ENCODE measurements at places on chromosomes 4 and X. TPM values are rescaled to one million over a fixed set of nuclear protein-coding genes. Genes with fewer than 3 reads are reported as not detected.

SH3RF1 gene
- total RNA-seq = 56.3 TPM

GNL3L gene
- total RNA-seq = 43.7 TPM

DNA sequence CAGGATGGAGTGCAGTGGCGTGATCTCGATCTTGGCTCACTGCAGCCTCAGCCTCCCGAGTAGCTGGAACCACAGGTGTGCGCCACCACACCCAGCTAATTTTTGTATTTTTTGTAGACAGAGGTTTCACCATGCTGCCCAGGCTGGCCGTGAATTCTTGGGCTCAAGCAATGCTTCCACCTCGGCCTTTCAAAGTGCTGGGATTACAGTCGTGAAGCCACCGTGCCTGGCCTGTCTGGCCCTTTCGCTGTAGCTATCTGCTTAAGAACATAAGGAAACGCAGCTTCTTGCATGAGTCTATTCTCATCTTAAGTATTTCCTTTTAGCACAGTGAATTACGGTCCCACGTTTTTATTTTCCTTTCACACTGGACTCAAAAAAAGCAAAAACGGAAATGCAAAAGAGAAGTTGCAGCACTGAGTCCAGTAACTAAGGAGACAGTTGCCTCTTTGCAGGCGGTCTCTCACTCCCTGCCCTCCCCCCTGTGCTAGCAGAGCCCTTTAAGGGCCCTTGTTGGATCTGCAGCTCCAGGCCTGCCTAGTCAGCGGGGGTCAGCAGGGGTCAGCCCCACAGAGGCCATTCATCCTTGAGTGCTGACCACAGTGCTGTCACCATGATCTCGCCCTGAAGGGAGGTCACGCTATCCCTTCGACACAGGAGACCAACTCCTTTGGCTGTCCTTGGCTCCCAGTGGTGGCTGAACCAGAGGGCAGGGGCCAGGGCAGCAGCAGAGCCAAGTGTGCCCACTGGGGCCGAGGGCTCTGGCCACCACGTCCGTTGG lies 21.8 kb upstream of the TBC1D14 start:
- no peak for DNase-seq

BEX5 gene
- total RNA-seq = not detected

DNA sequence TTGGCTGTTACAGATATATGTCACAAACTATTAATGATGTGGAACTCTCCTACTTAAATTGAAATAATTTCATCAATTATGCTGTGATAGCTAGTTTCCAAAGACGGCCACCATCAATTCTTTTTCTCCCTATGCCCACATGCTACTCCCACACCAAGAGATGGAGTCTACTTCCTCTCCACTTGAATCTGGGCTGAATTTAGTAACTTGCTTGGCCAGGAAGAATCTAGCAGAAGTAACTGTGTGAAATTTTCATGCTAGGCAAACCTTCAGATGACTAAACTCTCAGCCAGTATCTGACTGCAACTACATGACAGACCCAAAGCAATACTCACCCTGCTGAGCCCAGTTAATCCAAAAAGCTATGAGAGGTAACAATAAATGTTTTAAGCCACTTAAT lies 3.2 kb downstream of the SEPSECS start:
- no peak for DNase-seq

DNA sequence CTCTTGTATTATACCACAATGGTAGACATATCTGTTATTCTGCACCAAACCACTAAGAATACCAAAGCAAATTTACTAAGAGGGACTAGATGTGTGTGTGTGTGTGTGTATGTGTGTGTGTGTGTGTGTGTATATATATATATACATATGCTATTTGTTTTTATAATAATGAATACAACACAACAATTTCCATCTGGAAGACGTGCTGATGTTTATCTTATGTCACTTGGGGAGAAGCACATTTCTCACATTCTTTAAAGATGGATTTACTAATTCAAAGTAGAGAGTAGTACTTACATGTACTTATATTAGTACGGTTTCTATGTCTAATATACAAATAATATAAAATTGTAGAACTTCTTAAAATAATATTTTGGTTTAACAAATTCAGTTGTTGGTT lies 52.0 kb downstream of the EDNRA start:
- DNase-seq = no peak

LIMCH1 gene
- total RNA-seq = 17.1 TPM

GRCh38 chr4:8368061-8368481 lies 72.5 kb downstream of the ACOX3 start:
- no peak for DNase-seq

DNA sequence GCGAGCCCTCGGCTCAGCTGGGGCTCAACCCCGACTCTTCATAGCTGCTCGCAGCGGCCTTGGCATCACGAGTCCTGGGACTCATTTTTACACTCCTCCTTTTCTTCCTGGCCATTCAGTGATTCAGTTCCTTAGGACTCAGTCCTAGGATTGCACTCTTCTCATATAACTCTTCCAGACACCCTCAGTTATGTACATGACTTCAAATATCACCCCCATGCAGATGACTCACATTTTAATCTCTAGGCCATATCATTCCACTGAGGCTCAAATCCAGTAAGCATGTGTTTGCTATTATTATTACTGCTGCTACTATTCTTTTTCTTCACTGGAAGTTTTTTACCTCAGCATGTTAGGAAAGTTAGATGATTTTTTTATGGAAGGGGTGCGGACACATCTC lies 14.4 kb downstream of the ITGB1BP2 start:
- peak; percentile 54 for DNase-seq

DNA sequence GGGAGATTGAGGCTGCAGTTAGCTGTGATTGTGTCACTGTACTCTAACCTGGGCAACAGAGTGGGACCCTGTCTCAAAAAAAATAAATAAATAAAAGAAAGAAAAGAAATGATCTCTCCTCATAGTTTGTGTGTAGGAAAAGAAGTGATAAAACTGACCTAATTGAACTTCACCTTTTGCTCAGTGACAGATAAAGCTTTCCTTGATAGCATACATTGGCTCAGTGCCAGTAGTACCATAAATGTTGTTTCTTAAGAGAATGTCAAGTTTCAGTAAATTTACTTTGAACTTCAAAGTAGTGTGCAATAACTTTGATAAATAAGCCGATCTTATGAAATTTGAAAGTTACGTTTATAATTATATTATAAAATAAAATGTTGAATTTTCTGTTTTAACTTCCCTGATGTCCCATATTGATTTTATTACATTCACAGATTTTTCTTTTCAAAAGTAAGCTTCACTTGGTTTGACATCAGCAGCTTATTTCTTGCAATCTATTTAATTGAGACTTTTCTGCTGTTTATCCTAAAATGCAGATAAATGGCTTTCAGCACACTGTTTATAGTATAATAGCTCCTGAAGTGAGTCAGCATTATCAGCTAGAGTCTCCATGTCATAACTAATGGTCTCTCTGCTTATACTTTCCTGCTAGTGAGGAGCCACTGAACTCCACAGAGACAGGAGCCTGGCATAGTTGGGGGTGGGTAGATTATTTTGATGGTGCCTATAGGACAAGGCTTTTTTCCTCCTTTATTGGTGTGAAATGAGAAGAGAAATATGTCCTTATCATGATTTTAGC lies 330.1 kb downstream of the BMPR1B start:
- DNase-seq = no peak

DNA sequence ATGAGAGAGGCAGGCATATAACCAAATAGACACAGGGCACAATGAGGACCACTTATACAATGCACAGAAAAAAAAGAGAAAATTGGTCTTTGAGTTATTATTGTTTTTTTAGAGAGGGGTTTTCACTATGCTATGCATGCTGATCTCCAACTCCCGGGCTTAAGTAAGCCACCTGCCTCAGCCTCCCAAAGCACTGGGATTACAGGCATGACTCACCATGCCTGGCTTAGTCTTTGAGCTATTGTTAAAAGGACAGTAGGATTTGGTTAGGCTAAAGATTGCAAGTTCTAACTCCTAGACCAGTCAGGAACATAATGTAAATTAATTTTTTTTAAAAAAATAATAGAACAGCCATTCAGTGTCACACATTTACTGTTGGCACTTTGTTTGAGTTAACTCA lies 340.1 kb downstream of the GPAT3 start:
- DNase-seq = no peak

- DNase-seq = peak; percentile 13
Measured at GRCh38 chr4:46270986-46271596, 118.8 kb downstream of the GABRA2 start.

CT55 gene
- not detected for total RNA-seq

DNA sequence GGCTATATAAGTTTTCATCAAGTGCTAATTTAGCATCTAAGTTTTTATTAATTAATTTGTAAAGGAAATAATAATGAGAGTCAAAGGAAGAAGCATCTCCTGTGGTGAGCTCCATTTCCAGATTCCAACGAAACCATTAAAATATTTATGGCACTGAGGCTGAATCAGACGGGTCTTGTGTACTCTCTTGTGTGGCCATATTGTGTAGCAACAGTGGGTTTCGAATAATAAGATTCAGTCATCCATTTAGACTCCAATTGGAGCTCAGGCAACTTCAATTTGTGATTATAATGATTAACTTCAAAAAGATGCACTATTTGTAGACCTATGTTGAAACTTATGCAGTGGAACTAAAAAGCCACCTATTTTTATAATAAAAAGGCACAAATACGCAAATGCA lies 82.4 kb downstream of the SNCA start:
- DNase-seq = no peak

GRCh38 chr4:20624793-20625374 lies 75.4 kb upstream of the PACRGL start:
- no peak for DNase-seq

SLC6A14 gene
- not detected for total RNA-seq

DNA sequence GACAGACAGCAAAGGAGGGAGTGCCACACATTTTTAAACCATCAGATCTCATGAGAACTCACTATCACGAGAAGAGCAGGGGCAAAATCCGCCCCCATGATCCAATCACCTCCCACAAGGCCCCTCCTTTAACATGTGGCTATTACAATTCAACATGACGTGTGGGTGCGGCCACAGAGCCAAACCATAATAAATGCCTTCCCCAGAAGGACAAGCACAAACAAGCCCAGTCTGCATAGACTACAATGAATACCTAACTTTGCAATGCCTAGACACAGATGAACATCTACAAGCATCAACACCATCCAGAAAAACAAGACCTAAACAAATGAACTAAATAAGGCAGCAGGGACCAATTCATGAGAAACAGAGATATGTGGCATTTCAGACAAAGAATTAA lies 12.3 kb downstream of the ETDA start:
- DNase-seq = no peak

CHST7 gene
- total RNA-seq = 18.2 TPM

DNA sequence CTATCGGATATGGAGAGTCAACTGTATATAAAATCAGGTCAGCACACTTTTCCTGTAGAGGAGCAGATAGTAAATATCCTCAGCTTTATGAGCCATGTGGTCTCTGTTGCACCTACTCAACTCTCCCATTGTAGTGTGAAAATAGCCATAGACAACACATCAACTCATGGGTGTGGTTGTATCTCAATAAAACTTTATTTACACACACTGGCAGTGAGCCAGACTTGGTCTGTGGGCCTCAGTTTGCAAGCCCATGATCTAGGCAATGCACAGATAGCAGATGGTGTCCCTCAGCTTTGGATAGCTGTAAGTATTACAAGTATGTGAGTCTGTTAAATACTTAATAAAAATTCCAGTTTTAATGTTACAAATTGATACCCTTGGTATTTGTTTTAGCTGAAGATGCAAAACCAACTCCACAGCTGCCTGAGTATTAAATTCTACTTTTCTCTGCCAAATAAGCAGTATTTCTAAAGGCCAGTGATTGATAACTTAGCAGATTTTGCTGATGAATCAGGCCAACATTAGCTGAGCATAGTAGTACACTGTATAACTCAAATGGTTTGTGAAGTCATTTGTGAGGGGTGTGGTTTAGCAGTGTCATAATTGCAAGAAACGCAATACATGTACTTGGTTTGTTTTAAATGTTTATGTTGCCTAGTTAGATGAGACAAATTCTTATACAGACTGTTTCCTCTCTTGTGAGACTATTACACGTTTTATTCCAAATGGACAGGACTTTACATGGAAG lies 87.3 kb downstream of the GPR143 start:
- no peak for DNase-seq

Data from HFFc6 (cell line).